ENCODE measurements at places on chromosomes 7 and 10.

DNA sequence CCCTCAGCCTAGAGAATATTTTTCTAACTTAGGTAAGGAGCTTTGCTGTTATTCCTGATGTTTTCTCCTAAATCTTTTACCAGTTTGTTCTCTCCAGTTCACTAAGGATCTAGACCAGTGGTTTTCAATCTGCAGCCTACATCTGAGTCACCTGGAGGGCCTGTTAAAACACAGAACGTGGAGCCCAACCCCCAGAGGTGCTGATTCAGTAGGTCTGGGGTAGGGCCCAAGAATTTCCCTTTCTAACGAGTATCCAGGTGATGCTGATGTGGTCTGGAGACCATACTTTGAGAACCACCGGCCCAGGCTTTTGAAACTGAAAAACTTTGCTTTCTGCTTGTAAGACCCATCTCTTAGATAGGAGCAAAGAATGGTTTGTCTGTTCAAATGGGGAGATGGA is 51.2 kb upstream of the KMT2E start:
- DNase-seq: no peak

- no peak for DNase-seq
These were observed 19.5 kb downstream of the WDFY4 start for GRCh38 chr10:48704156-48704555.

GRCh38 chr10:79401015-79401921 is 44.2 kb downstream of the ZCCHC24 start:
- DNase-seq: no peak

DNA sequence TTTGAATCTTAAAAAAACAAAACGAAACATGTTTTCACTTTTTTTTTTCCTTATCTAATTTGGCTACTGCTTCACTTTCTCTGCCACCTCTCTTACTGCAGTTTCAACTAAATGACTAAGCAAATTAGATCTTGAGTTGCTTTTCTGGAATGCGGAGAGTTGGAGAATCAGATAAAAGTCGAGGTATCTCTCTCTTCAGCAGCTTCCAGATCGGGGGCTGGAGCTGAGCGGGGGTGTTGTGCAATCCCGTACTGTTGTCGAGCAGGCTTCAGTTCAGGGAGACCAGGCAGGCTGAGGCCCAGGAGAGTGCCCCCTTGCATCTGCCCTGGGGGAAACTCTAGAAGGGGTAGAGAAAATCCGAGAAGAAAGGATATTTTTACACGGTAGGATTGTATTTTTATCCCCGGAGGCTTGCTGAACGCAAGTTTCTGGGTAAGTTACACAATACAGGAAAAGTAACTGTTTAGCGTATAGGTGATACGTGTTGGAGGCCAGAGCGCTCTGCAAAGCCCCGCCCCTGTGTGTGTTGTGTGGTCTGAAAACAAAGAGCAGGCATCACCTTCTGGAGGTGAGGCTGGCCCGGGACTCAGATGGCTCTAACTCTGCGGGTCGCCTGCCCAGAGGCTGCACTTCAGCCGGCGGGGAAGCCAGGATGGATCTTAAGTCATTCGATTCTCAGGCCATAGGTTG is 116.6 kb downstream of the KLF6 start:
- DNase-seq: no peak

GRCh38 chr7:148664324-148664723 is 34.4 kb upstream of the CUL1 start:
- DNase-seq: no peak

DNA sequence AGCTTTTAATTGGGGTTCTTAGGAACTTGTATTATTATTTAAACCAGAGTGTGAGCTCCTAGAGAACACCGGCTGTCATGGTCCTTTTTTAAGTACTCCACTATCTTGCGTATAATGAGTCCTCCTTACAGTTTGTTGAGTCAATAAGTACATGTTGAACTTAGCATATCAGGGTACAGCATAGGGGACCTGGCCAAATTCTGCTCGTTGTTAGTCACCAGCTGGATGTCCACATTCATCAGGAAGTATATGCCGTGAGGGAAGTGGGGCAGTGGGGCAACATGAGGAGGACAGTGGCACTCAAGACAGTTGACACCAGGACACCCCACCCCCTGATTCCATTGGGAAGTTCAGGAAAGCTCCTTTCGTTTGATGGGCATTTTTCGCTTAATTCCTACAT is 16.6 kb downstream of the RPP30 start:
- DNase-seq: no peak

DNA sequence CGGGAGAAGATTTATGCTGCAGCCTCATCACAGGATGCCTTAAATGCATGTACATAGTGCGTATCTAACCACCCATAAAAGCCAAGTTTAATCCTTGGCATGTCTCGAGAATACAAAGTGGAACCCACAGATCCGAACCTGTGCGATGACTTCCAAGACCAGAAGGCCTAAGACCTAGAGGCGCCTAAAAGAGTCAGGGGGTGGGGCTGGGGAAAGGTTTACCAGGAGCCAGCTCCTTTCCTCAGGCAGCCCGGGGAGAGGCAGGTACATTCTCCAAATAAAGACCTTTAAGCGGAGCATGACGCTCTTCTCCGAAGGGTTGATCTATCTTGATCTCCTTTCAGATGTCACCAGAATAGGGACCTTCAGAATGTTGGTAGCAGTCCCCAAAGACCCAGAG is 9.7 kb downstream of the SP8 start:
- no peak for DNase-seq

GRCh38 chr10:79285315-79286197 is 61.7 kb upstream of the PPIF start:
- DNase-seq: no peak

DNA sequence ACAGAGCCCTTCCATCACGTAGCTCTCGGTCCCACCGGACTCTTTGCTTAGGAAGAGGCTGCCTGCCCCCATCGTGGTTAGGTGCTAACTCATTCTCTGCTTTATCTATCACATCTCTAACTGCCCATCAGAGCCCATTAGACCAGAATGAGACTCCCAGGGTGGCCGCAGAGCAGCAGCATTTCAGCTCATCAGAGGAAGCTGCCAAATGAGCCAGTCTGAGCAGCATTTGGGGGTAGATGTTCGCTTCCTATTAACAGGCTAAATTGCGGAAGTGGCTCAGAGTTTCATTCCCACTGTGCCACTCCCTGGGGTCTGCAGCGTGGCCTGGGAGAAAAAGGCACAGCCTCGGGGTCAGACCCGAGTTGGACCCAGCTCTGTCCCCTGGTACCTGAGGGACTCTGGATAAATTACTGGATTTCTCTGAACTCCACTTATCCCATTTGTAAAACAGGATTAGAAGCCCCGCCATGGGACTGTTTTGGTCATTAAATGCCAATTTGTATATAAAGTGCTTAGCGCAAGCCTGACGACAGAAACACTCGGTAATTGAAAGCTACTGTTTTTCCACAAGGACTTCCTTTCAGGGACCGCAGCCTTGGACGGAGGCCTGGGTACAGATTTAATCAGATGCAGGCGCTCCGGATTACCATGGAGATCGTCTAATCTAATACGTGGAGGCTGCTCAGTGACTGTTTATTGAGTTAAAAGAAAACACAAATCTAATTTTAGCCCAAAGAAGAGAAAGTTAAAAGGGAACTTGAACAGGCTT is 73.8 kb upstream of the PRLHR start:
- no peak for DNase-seq

DNA sequence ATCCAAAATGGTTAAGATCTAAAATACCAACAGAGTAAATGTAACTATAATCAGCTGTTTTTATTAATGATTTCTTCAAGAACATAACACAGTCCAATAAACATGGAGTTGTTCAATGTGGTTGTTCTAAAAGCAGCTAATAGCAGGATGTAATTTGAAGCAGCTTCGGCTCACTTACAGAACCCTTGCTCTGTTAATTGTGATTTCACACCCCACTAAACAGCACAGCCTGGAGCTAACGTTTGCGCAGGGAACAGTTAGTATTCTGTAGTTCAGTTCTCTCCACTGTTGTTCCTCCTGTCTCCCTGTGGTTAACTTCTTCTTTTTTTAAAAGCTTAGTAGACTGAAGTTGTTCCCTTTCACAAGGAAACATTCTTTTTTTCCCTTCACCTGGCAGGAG is 104.0 kb downstream of the GRM3 start:
- no peak for DNase-seq

GRCh38 chr10:3265088-3265487 is 92.5 kb upstream of the PITRM1 start:
- no peak for DNase-seq

DNA sequence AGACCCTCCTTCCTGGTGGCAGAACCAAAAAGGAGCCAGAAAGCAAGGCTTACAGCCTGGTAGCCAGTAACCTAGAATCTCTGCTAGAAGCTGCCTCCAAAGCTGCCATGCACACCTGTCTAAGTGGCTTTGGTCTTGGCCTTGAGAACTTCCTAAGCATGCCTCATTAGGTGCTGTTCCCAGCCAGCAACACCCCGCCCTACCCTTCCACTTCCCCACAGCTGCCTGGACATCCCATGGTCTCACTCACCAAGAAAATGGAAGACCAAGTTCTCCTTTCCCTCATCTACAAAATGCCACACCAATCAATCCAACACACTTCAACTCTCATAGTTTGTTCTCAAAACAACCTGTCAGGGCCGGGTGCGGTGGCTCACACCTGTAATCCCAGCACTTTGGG is 4.2 kb downstream of the PSAP start:
- no peak for DNase-seq

DNA sequence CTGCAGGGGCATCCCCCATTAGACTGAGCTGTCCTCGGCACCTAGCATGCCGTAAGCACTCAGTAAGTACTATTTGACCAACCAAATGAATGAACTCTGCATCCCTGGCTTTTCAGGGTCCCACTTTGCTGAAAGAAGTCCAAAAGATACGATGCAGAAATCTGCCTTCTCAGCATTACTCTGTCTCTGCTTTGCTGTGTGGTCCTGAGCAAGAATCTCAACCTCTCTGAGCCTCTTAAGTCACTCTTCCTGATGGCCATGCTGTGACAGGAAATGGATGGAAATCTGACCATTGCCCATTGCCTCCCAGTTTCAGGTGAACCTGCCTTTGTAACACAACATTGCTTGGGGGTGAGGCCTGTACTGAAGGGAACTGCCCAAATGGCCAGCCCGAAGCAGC is 48.0 kb downstream of the GPAM start:
- no peak for DNase-seq

DNA sequence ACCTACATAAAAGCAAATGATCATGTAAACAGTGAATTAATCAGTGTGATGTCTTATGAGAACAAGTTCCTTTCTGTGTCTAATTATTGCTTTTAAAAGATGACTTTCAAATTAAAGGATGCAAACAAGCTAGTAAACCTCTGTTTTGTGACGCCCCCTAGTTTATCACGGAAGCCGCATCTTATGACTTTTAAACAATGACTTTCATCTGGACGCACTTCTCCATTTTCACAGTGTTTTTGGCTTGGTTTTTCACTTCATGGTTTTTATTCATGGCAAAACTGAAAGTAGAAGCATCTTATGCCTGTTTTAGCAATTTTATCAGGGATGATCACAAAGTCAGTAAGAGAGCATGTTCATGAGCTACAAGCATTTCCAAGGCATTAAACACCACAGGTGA is 35.0 kb downstream of the ITGA8 start:
- no peak for DNase-seq

- no peak for DNase-seq
These were observed 166.2 kb upstream of the ASAH2 start for GRCh38 chr10:50417486-50417885.

- no peak for DNase-seq
These were observed 1.5 kb downstream of the ZNF518A start for GRCh38 chr10:96131621-96132020.

DNA sequence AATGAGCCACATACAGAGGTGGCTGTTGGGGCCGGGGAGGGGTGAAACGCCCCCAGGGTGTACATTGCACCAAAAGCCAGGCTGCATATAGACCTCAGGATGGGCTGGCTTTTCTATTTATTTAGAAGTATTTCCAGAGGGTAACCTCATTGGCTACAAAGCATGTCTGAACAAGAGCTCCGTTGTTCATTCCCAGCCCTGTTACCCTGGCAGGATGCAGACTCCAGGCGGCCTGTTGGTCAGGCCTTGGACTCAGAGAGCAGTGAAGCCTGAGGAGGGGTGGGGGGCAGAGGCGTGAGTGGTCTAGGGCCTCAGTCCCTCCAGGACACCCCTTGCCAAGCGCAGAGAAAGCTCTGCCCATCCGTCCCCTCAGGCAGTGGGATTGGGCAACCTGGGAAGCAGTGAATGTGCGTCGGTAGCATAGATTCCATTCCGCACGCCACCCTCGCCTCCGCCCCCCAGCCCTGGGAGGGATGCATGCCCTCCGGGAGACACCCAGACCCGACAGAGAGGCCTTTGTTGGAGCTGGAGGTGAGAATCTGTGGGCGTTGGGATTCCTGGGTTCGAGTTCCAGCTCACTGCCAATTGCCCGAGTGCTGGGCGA is 41.9 kb downstream of the TCF7L2 start:
- DNase-seq: no peak

- DNase-seq: no peak
These were observed 207.6 kb downstream of the GLI3 start for GRCh38 chr7:42029405-42029804.

DNA sequence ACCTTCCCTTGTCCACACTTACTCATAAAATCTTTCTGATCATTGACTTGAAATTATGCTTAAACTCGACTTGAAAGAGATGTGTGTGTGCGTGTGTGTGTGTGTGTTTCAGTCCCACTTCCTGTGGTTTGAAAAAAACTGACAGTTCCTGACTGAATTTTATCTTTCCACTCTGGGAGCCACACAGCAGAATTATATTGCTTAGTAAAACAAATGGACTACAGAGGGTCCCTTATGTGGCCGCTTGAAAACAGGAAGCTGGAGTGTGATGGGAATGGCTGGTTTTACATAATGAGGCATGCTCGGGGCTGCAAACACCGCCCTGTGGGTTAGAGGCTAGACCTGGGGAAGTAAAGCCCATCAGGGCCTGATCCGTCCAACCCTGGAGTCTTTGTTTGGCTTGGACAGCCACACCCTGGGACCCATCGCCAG is 54.8 kb downstream of the LYZL1 start:
- DNase-seq: no peak

GRCh38 chr10:53846809-53847208 is 954.2 kb downstream of the PCDH15 start:
- no peak for DNase-seq

- no peak for DNase-seq
These were observed 125.7 kb upstream of the ZNF438 start for GRCh38 chr10:31157123-31158010.

GRCh38 chr10:89389254-89389653 is 3.2 kb upstream of the IFIT1 start:
- DNase-seq: no peak

- DNase-seq: no peak
These were observed 25.1 kb downstream of the SVIL start for GRCh38 chr10:29609696-29610095.
